ENCODE measurements at places on chromosomes 2 and 18. TPM values are rescaled to one million over a fixed set of nuclear protein-coding genes. Genes with fewer than 3 reads are reported as not detected.

- no peak for DNase-seq
Observed at GRCh38 chr2:145038041-145038525, 518.2 kb upstream of the ZEB2 start.

DNA sequence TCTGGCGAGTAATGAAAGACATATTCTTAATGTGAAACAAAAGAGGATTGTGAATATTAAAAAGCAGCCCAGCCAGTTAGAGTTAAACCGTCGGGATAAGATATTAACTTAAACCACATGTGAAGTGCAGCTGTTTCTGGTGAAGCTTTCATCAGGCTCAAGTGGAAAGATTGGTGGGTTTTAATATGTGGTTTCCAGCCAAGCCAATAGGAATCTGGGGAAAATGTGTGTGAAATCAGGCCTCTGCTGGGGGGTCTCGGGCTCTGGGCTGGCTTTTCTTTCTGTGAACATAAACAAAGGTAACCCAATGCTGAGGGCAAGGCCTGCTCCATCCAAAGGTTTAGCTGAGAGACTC, 279.6 kb downstream of the SLC4A3 start:
- DNase-seq = no peak

LBX2 gene
- total RNA-seq = 9.3 TPM

FSIP2 gene
- total RNA-seq = 19.4 TPM

GRCh38 chr2:124836416-124836815, 811.3 kb downstream of the CNTNAP5 start:
- DNase-seq = no peak

ALPG gene
- not detected for total RNA-seq

DNA sequence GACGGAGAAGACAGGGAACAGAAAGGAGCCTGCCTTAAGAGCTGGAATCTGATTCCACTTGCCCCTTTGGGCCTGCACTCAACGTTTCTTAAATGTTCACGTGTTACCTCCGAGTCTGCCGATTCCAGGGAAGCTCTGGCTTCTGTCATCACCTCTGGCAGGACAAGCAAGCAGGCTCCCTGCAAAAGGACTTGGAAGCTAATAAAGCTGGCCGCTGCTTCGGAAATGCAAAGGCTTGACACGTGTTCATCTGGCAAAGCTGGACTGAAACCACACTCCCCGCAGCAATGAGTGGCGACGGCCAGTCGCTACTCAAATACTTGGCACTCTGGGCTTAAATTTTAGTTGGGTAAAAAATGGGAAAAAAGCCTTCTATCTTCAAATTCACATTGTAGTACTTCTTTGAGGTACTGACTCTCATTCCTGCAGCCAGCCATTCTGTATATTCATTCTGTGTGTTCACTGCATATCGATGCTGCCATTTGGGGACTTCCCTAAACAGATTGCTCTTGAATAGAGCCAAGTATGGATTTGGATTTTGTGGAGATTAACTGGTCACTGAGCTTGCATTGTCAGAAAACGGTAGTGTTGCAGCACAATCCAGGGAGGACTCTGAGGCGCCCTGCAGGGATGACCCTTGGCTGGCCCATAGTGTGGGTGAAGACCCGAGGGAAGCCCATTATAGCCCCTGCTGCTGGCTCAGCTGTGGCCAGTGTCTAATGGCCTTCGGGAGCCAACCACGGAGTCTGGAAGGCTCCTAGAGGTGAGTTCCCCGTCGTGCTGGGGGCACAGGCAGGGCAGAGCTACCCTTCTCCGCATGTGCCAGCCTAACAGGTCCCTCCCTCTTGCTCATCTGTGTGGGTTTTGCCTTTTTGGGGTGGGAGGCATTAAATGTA, 231.5 kb downstream of the PRKCE start:
- DNase-seq = no peak

DNA sequence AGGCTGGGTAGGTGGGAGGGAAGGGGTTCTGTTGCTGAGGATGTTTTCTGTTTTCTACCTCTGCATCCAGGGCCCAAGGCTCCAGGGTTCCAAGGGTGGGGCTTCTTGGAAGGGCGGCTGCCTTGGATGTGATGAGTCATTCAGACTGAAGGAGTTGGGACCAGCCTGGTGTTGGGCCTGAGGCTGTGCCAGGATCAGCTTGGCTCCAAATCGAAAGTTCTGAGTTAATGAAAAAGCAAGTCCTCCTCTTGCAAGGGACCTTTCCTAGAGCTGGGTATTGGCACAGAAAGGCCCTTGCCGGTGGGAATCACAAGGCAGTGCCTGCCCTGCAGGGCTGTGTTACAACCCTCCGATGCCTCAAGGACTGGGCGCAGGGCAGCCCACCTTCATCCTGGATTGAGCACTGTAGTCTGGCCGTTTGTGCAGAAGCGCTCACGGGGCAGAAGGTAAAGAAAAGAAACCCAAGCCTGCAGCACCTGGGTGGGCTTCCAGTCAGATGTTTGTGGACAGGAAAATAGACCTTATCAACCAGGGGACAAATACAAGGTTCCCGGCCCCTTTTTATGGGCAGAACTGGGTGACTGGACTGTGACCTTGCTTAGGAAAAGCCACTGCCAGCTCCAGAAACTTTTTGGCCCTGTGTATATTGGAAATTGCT, 52.5 kb upstream of the MCFD2 start:
- no peak for DNase-seq

ASXL3 gene
- total RNA-seq = 23.0 TPM

DNA sequence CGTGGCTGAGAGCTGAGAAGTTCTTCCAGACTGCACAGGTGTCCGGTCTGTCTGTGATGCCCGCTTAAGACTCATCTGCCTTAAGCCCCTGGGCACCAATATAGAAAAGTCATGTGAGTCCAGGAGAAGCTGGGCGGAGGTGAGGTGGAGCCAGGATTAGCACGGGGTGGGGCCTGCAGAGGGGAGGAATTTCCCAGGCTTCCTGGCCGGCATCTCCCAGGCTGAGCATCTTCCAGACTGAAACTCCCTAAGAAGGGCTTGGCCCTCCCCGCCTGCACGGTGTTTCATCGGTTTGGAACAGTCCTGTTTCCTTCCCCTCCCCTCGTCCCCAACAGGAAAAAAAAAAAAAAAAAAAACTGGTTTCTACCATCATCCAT, 270.3 kb downstream of the ATAD2B start:
- DNase-seq = no peak

DNA sequence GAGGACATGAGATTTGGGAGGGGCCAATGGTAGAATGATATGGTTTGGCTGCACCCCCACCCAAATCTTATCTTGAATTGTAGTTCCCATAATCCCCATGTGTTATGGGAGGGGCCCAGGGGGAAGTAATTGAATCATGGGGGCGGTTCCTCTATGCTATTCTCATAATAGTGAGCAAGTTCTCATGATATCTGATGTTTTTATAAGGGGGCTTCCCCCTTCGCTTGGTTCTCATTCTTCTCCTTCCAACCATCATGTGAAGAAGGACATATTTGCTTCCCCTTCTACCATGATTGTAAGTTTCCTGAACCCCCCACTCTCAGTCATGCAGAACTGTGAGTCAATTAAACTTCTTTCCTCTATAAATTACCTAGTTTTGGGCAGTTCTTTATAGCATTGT, 37.0 kb upstream of the ERMN start:
- no peak for DNase-seq

- DNase-seq = no peak
Observed at GRCh38 chr2:85160966-85161960, 28.1 kb downstream of the TCF7L1 start.

ITGB6 gene
- 7.0 TPM for total RNA-seq

DNA sequence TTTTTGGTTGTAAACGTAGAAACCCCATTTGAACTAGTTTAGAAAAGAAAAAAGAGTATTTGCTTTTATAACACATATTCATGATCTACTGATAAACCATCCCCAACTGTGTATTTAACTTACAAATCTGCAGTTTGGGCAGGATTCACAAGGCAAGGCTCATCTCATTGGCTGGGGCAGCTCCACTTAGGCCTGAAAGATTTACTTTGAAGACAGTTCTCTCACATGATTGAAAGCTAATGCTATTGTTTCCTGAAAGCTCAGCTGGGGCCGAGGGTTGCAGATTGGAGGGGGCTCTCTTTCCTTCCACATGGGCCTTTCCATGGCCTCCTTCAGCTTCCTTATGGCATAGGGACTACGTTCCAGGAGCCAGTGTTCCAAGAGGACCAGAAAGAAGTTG, 47.4 kb downstream of the ARHGAP15 start:
- no peak for DNase-seq

ELAC1 gene
- total RNA-seq = 9.2 TPM

DNA sequence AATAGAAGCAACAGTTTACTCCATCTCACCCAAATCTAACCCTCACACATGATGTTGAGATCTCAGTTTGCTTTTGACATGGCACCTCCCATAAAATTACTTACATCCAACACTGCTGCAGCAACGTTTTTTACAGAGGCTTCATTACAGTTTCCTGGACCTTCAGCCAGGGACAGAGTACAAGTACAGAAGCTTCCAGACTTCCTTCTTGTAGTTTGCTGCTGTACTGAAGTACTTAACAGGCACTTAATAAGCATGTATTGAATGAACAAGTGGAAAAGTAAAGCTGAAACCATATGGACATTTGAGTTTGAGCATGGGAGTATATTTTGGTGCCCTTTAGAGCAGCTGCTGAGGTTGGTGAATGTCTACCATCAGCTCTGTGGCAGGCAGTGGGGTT, 514.2 kb downstream of the PTPRM start:
- no peak for DNase-seq

GRCh38 chr2:241901018-241901380, 31.5 kb downstream of the RTP5 start:
- no peak for DNase-seq

E2F6 gene
- 21.4 TPM for total RNA-seq

DNA sequence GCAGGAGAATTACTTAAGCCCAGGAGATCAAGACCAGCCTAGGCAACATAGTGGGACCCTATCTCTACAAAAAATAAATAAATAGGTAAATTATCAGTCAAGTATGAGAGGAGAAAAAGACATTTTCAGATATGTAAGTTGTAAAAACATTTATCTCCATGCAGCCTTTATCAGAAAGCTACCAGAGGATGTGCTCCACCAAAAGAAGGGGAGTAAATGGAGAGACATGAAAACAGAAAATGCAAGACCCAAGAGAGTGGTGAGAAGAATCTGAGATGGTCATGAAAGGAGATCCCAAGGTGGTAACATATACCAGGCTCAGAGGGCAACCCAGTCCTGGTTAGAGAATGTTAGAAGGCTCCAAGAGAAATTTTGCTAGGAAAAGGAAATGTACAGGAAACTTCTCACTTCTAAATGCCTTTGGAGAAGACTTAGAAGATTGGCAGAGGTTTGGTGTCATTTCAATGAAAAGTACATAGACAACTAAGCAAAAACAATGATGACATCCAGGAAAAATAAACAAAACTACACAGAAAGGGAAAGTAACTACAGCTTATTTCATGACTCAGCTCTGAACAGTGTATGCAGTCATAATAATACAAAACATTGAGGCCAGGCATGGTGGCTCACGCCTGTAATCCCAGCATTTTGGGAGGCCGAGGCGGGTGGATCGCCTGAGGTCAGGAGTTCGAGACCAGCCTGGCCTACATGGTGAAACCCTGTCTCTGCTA, 19.5 kb downstream of the CIB4 start:
- DNase-seq = no peak

GRCh38 chr2:52695731-52696130, 1071.9 kb upstream of the CHAC2 start:
- DNase-seq = no peak

MIB1 gene
- total RNA-seq = 79.5 TPM

- no peak for DNase-seq
Observed at GRCh38 chr2:224927646-224928173, 114.6 kb downstream of the DOCK10 start.

GRCh38 chr2:174153757-174154680, 94.3 kb downstream of the OLA1 start:
- no peak for DNase-seq

DNA sequence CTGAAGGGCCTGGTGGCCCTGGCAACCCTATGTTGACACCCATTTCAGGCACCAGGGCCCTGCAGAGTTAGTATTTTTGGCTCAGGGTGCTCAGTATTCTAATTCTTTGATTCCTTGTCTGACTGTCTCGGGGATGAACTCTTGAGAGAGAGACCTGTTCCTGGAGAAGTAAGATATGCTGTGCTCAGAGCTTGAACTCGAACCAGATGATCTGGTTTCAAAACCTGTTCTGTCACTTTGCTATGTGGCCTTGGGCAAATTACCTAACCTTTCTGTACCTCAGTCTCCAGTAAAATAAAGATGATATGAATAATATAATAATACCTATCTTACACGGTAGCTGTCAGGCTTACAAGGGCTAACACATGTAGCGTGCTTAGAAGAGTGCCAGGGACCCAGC, 294.2 kb downstream of the DYSF start:
- no peak for DNase-seq

DNA sequence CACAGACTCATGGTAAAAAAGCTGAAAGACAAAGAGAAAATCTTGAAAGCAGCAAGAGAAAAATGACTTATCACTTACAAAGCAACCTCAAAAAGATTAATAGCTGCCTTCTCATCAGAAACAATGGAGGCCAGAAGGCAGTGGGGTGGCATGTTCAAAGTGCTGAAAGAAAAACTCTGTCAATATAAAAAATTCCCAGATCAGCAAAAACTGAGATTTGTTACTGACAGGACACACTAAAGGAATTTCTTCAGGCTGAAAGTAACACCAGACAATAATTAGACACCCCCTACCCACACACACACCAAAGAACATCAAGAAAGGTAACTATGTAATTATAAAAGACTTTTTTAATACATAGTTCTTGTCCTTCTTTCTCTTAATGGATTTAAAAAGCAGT, 311.1 kb downstream of the CLIP4 start:
- no peak for DNase-seq

DNA sequence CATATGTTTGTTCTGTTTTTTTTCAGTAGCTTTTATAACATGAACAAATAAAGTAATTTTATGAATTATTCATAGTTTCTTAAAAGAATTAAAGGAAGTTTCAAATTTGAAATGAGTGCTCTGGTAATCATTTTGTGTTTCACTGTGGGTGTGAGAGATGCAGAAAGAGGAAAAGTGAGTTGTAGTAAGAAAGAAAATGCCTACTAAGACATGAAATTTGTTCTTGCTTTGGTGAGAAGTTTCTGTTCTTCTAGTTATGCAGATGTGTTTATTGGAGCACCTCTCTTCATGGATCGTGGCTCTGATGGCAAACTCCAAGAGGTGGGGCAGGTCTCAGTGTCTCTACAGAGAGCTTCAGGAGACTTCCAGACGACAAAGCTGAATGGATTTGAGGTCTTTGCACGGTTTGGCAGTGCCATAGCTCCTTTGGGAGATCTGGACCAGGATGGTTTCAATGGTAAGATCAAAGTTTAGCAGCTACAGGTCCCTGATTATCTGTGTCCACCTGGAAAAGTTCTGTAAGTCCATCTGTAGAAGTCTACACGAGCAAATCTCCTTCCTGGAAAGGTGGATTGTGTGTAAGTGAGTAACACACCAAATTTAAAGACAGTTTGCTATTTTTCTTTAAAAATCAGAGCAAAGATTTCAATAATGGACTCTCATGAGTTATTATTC, 51.4 kb downstream of the ITGAV start:
- no peak for DNase-seq

All from progenitor cell of endocrine pancreas (in vitro differentiated cells).